ENCODE measurements at places on chromosomes 5 and 9.

- DNase-seq, result no peak
Observed at GRCh38 chr9:2359891-2360471, 261.6 kb upstream of the VLDLR start.

DNA sequence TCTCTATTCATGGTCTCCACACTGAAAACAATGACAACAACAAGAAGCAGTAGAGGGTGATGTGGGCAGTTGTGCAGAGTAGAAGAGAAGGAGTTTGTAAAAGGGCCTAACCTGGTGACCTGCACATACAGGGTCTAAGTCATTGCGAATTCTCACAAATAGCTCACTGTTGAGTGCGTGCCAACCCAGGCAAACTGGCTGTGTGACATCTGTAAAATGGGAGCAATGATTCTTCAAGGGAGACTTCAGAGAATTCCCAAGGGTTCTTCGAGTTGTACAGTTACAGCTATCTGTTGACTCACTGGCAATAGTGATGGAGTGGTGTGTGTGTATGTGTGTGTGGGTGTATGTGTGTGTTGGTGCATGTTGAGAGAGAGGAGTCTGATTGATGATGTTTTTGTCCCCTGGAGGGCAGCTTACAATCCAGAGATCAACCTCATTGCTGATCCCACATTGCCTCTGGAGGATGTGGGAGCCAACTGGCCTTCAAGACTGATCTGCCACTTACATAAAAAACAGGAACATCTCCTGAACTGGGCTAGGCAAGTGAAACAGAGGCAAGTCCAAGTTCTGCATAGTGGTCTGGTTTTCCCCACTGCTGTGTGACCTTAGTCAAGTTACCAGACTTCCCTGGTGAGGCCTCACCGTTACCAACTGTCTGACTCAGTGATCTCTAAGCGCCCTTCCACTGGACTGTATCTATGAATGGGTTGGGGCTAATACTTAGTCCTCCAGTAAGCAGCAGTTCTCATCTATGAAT is 3.2 kb downstream of the FAT2 start:
- no peak for DNase-seq

DNA sequence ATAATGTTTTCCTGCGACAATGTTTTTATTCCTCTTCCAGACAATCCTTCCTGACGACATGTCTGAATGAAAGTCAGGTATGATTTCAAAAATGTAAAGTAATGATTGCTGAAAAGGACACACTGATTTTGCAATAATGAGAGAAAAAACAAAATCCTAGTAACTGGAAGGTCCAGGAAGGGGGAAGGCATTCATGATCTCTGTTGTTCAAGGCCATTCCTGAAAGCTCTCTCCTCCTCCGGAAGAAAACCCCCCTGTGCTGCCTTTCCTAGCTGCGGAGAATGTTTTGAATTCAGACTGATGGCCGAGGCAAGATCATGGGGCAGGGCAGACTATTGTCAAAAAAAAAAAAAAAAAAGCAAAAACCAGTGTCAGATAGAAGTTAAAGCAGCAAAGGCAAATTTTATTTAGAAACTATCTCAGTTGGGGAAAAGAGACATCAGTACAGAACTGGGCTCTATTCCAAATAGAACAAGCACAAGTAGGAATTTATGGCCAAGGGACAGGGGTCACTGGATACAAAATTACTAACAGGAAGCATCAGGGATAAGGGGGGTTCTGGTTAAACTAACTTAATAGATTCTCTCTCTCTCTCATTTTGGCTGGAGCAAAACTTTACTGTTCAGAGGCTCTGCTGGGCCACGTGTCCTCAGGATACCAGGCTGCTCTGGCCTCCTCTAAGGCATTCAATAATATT is 36.5 kb upstream of the CTSV start:
- DNase-seq, result no peak

DNA sequence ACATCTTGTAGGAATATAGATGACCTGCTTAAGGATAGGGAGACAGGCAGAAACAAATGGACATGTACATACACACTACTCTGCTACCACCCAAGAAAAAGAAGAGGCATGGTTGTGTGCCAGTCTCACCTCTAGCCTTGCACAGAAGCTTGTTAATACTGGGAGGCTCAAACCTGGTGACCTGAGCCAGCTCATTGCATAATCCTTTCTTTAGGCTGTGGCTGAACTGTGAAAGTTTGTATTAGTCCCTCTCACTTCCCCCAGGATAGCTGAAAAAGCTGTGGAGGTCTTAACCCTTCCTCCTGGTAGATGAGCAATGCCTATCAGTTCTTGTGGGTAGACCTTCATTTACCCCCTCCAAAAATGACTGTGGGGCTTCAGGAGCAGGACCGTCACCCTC is 28.7 kb downstream of the TPD52L3 start:
- DNase-seq, result no peak

DNA sequence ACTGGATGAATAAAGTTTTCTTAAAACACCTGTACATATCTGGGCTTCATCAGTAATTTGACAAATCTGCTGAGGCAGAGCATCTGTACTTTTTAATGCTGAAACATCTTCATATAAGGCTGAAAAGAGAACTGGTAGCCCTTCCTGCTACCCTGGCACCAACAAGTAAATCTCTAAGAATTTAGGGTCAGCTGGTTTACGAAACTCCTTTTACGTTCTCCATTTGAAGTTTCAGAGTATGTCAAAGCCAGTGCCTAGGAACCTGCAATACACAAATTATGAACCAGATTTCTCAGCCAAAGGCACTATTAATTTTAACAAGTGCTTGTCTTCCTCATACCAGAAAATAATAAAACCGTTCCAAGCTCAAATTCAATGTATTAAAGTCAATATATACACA is 3.8 kb downstream of the ZFAND5 start:
- no peak for DNase-seq

- DNase-seq, result no peak
Observed at GRCh38 chr5:168603746-168604145, 24.6 kb upstream of the PANK3 start.

GRCh38 chr9:68619072-68619471 is 78.4 kb upstream of the TMEM252 start:
- DNase-seq, result no peak

DNA sequence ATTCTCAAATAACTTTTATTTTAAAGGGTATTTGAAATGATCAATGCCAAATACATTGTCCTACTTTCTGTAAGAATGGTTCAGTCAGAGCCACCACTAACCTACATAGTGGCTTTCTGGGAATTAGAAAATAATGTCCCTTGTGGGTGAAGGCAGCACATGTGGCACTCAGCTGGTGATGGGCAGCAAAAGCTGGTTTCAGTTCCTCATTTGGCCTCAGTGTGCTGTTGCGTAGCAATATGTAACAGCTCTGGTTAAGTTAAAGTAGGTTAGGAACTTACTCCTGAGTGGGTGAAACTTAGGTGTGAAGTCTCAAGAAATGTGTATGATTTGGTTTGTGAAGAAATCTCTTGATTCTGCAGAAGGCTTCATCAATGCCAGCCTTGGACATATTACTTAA is 99.6 kb upstream of the SPEF2 start:
- no peak for DNase-seq

- DNase-seq, result no peak
Observed at GRCh38 chr5:78275998-78276543, 18.4 kb downstream of the AP3B1 start.

GRCh38 chr9:86925686-86926085 is 21.6 kb downstream of the GAS1 start:
- DNase-seq, result no peak

DNA sequence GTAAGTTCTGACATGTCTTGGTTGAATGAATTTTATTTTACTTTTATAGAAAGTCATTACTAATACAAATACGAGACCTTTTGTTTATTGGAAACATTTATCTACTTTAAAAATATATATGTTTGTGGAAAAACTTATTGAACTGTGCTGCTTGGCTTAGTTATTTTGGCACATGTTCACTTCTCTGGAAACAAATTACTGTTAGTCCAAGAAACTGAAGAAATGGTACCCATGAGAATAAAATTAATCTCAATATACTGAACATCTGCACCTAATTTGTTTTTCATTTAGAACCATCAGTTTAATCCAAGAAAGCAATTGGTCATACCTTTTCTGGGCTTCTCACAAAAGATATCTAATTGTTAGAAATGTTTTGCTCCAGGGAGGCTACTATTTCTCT is 32.2 kb downstream of the INVS start:
- DNase-seq, result no peak

- DNase-seq, result no peak
Observed at GRCh38 chr5:81389025-81389424, 4.9 kb downstream of the ACOT12 start.

- no peak for DNase-seq
Observed at GRCh38 chr5:74441616-74442015, 198.9 kb downstream of the ENC1 start.

Measured in activated T-helper 1 cell treated with anti-CD3 and anti-CD28 coated beads, Interleukin-2, amount 50 U/mL, for 16 hours (primary cell).